ENCODE measurements at places on chromosomes 5 and 9. TPM values are rescaled to one million over a fixed set of nuclear protein-coding genes. Genes with fewer than 3 reads are reported as not detected.

GRCh38 chr5:130021876-130022275 lies 117.6 kb downstream of the CHSY3 start:
- no peak for DNase-seq

Gene FBP2
- total RNA-seq = not detected

DNA sequence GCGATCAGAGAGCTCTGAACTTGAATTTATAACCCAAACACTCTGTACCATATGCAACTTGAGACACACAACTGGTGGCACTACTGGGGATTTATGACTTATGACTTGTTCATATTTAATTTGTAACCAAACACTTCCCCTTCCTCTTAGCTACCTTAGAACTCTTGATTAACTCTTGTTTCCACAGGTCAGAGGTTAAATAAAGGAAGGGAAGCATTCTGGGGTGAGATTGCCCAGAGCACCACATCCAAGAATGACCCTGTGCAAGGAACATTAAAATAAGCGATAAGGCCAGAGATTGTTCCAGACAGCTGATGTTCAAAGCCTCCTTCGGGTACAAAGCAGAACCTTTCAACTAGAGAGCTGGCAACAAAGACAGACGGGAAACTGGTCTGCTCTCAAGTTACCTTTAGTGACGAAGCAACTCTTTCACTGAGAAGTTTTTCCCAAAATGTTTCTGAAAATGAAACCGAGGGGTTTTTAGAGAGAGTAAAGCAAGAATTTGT lies 242.6 kb downstream of the DENND1A start:
- no peak for DNase-seq

DNA sequence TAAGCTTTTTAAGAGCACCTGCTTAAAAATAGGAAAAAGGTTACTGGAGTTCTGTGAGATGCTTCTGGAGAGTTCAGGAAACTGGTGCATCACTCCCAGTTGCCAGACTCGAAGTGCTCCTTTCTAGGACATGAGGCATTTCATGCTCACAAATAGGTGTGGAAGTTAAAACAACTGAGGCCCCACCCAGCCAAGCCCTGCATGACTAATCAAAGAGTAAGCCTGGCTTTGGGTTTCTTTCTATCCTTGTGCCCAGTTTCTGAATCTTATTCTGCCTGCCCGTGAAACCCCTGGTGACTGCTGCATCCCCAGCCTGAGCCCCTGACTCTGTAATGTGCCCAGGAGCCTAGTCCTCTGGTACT lies 7.7 kb downstream of the SPINK9 start:
- no peak for DNase-seq

DNA sequence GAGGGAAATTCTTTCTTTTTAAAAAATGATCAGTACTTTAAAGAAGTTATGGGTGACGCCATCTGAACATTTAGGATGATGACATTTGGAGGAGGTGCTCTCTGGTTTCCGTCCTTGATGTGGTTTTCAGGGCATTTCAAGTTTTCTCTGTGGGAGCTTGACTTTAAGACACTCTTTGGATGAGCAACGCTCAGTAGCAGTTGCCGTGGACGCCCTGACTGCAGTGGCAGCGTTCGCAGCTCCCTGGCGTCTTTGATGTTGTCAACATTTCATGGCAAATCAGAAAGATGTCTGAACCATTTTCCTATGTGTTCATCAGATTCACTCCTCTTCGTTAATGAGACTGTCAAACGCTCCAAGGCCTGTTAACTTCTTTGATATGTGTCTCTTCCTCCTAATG lies 86.1 kb downstream of the ZNF354C start:
- DNase-seq = no peak

DNA sequence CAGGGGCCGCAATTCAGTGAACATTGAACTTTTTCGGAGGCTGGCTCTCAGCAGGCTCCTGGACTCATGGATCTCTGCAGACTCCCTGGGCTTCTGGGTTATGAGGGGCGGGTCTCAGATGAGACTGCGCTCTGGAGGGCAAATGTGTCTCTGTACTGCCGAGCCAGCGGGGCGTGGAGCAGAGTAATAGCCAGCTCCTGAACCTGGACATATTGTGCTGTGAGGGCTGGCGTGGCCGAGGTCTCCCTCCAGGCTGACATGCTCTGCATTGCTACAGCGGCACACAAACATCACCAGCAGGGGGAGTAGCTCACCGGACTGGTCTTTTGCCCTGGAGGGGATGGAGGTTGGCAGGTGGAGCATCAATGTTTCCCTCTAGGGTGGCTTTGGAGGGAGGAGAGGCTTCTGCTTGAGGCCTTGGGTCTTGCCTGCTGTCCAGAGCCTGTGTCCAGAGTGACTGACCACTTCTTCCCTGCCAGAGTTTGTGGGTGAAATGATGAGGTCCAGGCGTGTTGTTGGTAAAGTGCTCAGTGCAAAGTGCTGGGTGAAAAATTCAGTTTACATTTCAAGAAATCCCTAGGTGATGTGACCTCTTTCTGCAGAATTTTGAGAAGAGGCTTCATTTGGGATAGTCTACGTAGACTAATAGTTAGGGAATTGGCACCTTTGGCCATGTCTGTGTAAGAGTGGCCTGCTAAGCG lies 10.9 kb upstream of the GADD45G start:
- DNase-seq = peak; percentile 46

- DNase-seq = no peak
These were observed 122.1 kb downstream of the GABRG2 start for GRCh38 chr5:162189719-162190118.

DNA sequence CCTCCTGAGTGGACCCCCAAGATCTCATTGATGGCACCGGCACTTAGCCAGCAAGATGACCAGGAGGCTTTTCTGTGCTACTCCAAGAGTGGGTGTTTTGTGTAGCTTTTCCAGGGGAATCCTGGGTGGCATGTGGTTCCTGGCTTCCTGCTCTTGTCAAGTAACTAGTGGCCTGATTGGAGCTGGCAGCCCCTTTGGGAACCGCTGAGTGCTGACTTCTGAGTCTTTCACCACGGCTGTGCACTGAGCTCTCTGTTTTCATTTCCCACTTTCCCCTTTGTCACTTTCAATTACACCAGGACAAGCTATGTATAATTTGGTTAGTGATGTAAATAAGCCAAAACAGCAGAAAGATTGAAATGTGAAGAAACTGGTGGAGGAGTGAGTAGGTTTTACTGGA lies 255.4 kb downstream of the GOLPH3 start:
- DNase-seq = no peak

DNA sequence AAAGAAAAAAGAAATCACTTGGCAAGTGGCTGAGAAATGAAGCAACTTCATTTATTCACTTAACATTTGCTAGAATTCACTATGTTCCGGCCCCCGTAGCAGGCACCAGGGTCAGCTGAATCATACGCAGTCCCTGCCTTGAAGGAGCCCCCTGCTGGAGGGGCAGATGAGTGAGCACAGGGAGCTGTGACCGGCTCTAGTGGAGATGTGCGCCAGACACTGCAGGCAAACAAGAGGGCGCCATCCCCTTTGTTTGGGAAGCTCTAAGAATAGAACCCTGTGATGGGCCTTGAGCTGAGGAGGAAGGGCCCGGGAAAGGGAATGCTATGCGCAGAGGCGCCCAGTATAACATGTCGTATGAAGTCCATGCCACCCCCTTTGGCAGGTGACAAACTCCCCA lies 20.2 kb upstream of the RPL26L1 start:
- DNase-seq = peak; percentile 52

GRCh38 chr9:121399126-121399882 lies 29.3 kb upstream of the STOM start:
- DNase-seq = peak; percentile 21

Gene ELOVL7
- 0.13 TPM for total RNA-seq

Gene LIX1
- total RNA-seq = not detected

GRCh38 chr9:14240537-14240936 lies 73.4 kb downstream of the NFIB start:
- no peak for DNase-seq

Gene PAEP
- not detected for total RNA-seq

Gene KLF4
- 7.8 TPM for total RNA-seq

DNA sequence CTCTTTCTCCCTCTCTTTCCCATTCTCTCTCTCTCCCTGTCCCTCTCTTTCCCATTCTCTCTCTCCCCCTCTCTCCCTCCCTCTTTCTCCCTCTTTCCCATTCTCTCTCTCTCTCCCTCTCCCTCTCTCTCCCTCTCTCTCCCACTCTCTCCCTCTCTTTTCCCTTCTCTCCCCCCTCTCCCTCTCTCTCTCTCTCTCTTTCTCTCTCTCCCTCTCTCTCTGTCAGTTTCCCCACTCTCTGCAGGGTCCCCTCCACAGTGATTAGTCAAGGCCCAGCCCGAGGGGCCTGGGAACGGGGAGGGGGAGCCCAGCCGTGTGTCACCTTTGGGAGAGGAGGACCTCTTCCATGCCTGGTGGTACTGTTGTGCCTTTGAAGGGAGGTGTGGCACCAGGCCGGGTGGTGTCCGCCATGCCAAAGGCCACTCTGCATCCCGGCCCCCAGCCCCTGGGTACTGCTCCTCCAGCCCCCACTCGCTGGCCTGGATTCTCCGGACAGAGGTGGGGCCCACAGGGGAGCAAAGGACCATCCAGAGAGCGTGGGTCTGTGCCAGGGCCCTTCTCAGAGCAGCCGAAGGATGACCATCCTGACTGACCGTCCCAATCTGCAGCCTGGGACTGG lies 25.4 kb downstream of the KCNT1 start:
- no peak for DNase-seq

Gene TAL2
- total RNA-seq = 2.6 TPM

- DNase-seq = peak; percentile 70
These were observed 217.9 kb downstream of the SPOCK1 start for GRCh38 chr5:137281201-137281600.

GRCh38 chr9:74729136-74729695 lies 158.5 kb downstream of the TRPM6 start:
- DNase-seq = peak; percentile 6

Gene CCDC180
- not detected for total RNA-seq

Gene DNM1
- total RNA-seq = not detected

DNA sequence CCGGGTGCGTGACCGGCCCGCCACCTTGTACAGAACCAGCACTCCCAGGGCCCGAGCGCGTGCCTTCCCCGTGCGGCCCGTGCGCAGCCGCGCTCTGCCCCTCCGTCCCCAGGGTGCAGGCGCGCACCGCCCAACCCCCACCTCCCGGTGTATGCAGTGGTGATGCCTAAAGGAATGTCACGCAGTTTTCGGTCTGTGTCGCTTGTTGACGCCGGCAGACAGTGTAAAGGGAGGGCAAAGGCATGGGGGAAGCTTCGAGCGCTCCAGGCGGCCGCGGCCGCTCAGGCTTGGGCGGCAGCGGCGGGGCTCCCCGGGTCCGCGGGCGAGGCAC lies 1.3 kb downstream of the LRRC26 start:
- DNase-seq = no peak

DNA sequence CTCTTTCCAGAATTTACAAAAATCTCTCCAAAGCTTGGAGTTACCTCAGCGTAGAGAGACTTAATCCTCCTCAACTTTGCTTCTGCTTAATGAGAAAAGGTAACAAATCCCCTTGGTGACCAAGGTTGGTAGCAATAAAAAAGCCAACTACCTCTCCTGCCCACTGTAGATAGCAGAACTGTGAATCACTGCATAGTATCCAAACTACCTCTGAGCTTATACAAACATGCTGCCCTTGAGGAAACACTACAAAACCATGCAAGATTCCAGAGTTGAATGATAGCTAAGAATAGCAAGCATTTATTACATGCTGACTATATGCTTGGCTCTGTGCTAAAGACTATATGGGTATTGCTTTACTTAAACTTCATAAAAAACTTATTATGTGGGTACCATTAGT lies 2.8 kb upstream of the ADAMTS12 start:
- no peak for DNase-seq

- DNase-seq = no peak
These were observed 319.1 kb downstream of the DMRT2 start for GRCh38 chr9:1369297-1369696.

Gene CLTB
- 211 TPM for total RNA-seq

Gene KCNMB1
- total RNA-seq = not detected

All from myocyte (in vitro differentiated cells).